ENCODE measurements at places on chromosomes 4 and X. TPM values are rescaled to one million over a fixed set of nuclear protein-coding genes. Genes with fewer than 3 reads are reported as not detected.

DNA sequence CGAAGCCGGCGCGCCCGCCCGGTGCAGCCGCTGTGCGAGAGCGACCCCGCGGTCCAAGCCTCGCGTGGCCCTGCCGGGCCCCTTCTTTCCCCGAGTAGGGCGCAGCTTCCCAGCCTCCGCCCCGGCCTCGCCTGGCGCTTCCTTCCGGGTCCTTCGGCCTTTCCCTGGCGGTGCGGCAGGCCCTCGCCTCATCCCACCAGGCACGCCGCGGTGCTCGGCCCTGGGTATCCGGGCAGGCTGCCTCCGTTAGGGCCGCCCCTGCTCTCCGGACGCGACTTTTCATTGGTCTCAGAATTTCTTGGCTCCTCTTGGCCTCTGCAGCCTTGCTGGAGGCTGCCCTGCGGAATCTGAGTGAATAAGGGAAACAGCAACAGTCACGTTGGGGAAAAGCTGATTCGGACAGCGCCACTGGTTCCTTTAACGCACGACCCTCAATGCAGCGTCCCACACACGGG, 429 bp downstream of the UVSSA start:
- DNase-seq = peak; percentile 93

- DNase-seq = no peak
These were observed 35.1 kb downstream of the TEC start for GRCh38 chr4:48234575-48234974.

ANXA10 gene
- total RNA-seq = not detected

- DNase-seq = no peak
These were observed 63.5 kb downstream of the UCHL1 start for GRCh38 chr4:41320278-41320677.

DNA sequence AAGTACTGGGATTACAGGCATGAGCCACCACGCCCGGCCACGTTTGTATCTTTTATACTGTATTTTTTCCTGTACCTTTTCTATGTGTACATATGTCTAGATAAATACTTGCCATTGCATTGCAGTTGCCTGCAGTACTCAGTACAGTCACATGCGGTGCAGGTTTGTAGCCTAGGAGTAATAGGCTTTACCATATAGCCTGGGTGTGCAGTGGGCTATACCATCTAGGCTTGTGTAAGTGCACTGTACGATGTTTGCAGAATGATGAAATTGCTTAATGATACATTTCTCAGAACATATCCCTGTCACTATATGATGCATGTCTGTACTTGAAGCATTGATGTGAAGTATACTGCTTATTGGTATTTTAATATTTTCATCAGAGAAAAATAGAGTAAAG, 115.4 kb upstream of the PUDP start:
- no peak for DNase-seq

RCHY1 gene
- 22.3 TPM for total RNA-seq

DNA sequence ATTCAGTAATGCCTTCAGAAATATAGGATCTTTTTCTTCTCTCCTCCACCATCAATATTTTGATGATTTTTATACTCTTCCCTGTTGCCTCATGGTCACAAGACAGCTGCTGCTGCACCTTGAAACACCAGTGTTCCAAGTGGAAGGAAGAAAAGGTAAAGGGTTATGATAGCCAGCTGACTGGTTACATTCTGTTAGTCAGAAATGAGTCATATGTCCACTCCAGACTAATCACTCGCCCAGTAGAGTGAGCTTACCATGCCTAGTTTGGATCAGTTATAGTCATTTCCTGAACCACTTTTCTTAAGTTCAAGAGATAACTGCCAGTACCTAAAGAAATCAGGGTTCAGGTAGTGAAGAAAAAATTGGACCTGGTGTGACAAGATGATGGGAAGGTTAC, 532.3 kb upstream of the SMIM31 start:
- DNase-seq = no peak

DMP1 gene
- total RNA-seq = not detected

DNA sequence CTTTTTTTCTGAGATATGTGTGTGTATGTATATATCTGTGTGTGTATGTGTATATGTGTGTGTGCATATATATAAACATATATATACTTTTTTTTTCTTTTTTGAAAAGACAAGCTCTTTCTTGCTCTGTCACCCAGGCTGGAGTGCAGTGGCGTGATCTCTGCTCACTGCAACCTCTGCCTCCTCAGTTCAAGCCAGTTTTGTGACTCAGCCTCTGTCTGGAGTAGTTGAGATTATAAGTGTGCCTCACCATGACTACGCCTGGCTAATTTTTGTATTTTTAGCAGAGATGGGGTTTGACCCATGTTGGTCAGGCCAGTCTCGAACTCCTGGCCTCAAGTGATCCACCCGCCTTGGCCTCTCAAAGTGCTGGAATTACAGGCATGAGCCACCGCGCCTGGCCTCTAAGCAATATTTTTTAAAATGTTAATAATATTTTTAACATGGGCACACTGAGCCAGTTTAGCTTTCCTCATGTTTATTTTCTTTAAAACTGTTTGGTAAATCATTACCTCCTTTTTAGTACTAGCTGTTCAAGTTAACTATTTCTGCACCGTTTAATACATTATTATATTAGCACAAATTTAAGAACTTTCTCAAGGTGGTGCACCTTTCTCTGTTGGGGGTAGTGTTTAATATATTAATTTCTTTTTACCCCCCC, 33.3 kb downstream of the BBS12 start:
- DNase-seq = no peak

- DNase-seq = no peak
These were observed 52.1 kb downstream of the VSIG4 start for GRCh38 chrX:65987811-65988210.

DNA sequence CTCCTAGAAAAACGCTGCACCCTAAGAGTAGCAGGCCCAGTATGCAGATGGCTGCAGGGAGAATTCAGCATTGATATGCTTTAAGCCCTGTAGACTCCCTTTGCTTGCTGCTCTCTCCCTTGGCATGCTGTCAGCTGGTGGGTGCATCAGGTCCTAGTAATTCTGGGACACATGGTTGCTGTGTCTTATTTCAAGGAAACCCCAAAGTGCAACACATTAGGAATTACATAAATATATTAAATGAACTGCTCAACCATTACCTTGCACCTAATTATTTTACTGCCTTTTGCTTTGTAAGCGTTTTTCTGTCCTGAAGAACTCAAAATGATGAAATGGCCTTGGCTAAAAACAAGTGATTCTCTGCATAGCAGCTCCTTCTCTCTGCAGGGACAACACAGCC, 516.3 kb downstream of the ZIC3 start:
- no peak for DNase-seq

GRCh38 chr4:7784131-7784870, 155.4 kb downstream of the AFAP1 start:
- DNase-seq = no peak
